ENCODE measurements at places on chromosomes 11 and 22. TPM values are rescaled to one million over a fixed set of nuclear protein-coding genes. Genes with fewer than 3 reads are reported as not detected.

AP2A2 gene
- total RNA-seq, result 109 TPM

MS4A15 gene
- total RNA-seq, result not detected

APOL1 gene
- 47.3 TPM for total RNA-seq

DNA sequence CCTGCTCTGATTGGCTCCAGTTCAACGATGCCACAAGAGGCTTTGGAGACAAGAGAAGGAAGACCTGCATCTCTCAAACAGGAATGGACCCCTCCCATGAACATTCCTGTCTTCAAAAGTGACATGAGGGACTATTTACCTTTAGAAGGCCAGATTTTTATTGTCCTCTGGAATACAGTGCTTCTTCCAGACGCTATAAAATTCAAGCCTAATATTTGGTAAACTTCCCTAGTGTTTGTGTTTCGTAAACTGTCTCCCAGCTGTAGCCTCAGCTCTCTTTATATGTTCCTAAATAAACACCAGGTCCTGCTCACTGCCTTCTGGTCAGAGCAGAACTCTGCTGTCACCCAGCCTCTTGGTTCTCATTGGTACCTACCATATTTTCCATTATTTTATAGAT, 157.8 kb downstream of the CCDC34 start:
- H3K27me3 ChIP-seq, result no peaks in the 10 kb centered on the region
- H3K4me3 ChIP-seq, result no peak overlapping the region
- no peak overlapping the region for H3K27ac ChIP-seq
- H3K4me1 ChIP-seq, result peaks cover 16% of the 10 kb centered on the region

TTLL1 gene
- total RNA-seq, result 4.3 TPM

Data from thoracic aorta (tissue), 2 donors.